ENCODE measurements at places on chromosomes 5 and 9.

GRCh38 chr5:151086192-151086869, 5.5 kb upstream of the TNIP1 start:
- DNase-seq = no peak

GRCh38 chr5:140145818-140146522, 20.2 kb downstream of the IGIP start:
- DNase-seq = peak; percentile 78

- no peak for DNase-seq
These were observed 173.4 kb downstream of the NR3C1 start for GRCh38 chr5:143229896-143230675.

DNA sequence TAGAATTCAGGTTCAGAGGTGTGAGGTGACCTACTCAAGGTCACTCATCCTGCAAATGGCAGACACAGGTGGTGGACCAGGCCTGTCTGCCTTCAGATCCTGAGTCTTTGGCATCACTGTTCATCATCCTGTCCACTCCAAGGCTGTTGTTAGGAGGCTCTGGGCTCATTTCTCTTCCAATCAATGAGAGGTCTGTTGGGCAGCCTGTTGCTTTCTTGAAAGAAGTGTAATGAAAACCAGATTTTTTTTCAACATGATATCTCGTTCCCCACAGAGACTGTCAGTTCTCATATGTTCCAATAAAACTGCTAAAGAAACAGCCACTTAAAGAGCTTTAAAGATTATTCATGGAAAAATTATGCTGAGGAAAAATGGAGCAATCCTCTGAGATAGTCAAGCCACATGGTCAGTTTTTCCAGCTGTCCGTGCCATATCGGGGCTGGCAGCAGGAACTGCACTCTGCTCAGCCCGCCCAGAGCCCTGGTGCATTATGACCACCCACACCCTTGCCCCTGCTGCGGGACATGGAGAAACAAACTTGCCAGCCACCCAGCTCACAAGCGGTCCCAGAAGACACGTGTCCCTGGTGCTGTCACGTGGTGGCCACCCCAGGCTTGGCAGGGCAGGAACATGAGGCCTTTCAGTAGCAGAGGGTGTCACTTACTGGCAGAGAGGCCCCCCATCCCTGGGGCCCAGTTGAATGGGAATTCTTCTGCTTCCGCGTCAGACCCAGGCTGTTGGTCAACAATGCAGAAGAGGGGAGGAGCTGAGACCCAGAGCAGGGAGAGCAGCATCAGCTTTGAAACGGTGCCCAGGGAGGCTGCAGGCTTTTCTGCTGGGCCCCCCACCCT, 63.7 kb upstream of the ANGPTL2 start:
- DNase-seq = peak; percentile 84

GRCh38 chr9:78606001-78606379, 309.1 kb downstream of the PSAT1 start:
- no peak for DNase-seq

DNA sequence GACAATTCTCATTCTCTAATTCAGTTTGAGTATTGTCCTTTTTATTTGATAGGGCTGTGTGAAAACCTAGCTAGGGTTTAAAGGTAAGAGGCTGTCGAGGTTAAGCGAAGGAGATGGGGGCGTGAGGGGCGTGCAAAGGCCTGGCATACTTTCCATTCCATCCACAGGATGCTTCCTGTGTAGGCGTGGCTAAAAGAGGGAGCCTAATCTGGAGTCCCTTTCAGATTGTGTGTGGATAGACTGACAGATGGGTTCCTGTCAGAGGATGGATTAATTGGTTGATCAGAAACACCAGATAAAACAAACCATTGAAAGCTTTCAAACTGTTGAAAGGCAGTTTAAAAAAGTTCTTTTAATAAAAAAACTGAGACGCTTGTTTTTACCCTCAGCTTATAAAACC, 1.1 kb upstream of the ELL2 start:
- DNase-seq = peak; percentile 40

DNA sequence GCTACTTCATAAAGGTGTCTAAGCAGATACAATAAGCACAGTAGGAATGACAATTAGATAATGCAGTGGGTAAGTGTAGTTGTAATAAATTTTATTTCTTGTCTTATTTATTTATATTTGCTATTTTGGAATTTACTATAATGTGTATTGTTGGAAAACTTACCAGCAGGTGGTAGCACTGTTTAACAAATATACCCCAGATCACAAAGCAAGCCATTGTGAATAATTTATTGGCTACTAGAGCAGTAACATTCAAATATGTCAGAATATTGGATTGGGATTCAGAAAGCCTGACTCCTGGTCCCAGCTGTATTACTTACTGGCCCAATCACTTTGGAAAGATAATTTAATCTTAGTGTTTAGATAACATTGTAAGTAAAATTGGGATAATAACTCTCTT, 78.0 kb downstream of the ISOC1 start:
- peak; percentile 15 for DNase-seq

- peak; percentile 12 for DNase-seq
These were observed 617.9 kb upstream of the CDH18 start for GRCh38 chr5:20605732-20606525.

DNA sequence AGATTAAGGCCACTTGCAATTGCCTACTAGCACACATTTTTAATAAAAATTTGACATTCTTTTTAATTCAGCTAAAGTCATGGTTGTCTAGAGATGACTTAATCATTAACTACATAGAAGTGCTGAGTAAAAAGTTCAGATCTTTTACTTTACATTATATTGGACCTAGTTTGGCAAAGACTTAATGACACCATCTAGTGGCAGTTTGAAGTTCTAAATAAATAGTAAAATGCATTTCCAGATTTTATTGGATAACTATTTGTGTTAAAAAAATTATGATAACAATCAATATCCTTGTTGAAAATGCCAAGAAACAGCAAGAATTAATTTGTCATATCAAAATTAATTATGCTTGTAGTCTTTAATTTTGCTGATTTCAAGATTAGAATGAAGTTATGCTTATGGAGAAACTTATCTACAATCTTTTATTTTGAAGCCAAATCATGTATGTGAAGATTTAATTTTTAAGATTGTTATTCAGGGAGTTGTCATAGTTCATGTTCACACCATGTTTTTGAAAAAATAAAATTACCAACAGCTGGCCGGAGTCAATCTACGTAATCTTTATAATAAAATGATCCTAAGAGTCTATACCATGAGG, 69.6 kb upstream of the PJA2 start:
- peak; percentile 30 for DNase-seq

DNA sequence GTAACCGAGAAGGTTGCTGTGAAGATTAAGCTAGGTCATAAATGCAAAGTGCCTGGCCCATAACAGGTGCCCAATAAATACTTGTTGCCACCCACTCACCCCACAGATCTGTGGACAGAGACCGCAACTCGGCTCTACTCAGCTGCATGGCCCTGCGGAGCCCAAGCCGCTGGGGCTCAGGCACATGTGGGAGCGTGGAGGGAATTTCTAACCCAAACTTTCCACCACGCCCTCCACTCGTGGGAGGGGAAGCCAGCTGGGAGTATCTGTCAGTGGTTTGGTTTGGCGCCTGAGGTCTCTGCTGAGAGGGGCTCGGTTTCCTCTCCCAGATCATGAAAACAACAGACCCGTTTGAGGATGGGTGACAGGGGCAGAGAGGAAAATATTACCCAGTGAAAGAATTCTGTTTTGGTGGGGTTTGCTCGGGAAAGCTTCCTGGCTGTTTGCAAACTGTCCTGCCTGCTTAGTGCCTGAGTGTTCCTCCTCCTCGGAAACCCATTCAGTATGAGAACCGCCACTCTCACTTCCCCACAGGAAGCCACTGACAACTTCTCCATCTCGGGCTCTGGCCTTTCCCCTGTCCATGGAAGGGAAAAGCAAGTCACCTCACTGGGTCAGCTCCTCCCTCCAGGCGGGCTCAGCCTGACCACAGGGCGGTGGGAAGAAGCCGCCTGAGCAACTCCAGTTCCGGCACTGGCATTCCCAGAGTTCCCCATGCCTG, 60.1 kb downstream of the RGS3 start:
- DNase-seq = no peak

DNA sequence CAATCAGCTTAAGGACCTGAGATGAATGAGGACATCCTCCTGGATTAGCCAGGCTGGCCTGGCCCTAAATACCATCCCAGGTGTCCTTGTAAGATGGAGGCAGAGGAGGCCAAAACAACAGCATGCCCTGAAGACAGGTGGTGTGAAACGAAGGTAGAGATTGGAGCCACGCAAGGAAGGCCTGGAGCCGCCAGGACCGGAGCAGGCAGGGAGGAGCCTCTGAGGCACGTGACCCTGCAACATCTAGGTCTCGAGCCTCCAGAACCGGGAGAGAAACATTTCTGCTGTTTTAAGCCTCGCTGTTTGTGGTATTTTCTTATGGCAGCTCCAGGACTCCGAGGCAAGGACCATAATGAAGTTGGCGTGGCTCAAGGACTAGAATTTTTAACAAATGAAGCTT, 9.7 kb upstream of the COL5A1 start:
- DNase-seq = no peak

GRCh38 chr9:123401879-123402513, 46.0 kb downstream of the CRB2 start:
- DNase-seq = peak; percentile 56

- no peak for DNase-seq
These were observed 45.3 kb upstream of the ITGA2 start for GRCh38 chr5:52943808-52944207.

DNA sequence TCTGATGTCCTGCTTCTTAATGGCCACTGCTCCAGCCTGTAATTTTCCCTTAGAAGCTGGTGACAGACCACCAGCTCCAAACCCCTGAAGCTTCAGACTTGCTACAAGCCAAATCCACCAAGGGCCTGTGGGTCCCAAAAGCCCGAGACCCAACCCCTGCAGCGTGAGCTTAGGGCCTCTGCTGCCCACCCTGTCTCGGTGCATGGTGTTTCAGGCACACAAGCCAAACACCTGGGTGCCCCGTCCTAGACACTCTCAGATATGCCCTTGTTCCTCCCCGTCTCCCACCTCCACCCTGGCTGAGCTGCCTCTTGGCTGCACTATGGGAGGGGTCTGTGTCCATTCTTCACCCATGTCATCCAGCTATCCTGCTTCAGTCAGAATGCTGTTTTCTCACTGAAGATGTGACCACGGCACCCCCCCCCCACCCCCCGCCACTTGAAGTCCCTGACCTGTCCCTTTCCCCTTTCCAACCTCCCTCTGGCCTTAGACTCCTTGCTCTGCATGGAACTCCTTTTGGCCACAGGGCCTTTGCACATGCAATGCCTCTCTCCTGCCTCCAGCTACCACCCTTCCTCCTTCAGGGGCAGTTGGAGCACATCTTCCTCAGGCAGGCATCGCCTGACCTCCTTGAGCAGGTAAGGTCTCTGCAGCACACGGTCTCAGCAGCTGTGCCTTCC, 55.8 kb downstream of the ZNF354C start:
- no peak for DNase-seq

DNA sequence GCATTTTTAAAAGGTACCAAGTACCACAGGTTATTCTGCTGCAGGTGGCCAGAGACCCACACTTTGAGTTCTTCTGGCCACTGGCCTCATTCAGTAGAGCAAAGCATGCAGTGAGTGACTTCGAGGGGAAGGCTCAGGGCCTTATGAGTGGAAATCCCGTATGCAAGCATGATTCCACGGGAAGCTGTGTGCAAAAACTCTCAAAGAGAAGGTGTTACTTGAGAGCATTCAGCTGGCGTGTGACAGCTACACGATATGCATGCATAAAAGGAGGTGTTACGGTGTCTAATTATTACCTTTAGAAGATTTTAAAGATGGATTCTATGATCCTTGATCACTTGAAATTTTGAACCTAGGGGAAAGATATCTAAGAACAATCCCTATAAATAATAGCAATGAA, 160.3 kb downstream of the ENC1 start:
- DNase-seq = no peak

DNA sequence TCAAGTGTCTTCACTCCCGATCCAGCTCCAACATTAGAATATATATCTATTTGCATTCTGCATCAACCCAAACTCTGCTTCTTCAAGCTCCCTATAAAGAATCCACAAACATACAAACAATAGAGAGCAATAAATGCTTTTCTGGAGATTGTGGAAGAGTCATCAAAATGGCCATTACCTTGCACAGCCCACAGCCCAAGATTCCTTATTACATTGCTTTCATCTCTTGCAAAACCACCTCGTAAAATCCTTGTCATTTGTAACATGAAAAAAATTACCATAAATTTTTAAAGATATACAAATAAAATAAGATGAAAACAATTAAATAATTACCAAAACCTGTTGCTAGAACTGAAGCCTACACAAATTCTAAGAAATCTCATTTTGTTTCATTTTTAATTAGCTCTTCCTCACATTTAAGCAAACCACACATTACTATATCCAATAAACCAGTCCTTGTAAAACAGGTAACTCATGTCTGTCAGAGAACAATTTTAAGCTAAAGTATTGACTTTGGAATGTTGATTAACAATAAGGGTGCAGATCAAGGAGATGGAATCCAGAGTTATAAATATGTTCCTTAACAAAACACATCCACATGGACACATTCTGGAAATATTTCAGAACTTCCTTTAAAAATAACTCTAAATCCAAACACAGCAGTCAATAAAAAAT, 7.1 kb downstream of the SPINK9 start:
- no peak for DNase-seq

- peak; percentile 46 for DNase-seq
These were observed 53.4 kb downstream of the SNX18 start for GRCh38 chr5:54570916-54571315.

DNA sequence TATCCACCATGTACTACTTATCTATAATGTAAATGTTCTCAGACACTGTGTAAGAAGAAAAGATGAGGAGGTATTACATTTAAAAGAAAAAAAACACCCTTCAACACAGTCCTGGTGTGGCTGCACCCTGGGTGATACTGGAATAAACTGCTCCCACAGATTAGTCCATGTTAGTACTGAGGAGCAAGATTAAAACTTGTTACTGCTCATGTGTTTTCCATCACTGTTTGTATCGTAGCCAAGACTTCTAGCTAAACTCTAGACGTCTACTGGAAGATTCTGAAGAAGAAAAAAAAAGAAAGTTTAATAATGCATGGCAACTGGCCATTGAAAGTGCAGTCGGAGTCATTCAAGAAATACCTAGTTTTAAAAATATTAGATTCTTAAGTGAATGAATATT, at the start of gene ASPN:
Gene ASPN, minus strand, starts transcription at position 178 of the 400 bp plus-strand sequence.
- peak; percentile 55 for DNase-seq

GRCh38 chr5:27944471-27944870, 906.1 kb upstream of the CDH9 start:
- no peak for DNase-seq

DNA sequence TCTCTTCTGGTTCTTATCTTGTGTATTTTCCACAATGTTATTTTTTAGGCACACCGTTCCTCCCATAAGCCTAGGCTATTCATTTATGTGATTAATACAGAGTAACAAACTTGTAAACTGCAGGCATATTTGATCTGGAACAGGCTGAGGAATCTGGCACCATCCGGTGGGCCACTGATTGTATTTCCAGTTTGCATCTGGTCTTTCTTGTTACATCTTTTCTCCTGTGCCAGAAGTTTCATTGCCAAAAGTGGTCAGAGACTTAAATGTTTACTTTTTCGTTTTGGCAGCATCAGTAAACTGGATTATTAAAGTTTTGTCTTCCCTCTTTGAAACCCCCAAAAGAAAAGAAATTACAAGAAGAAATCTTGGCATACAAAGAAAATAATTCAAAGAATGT, 17.9 kb upstream of the ZCCHC7 start:
- no peak for DNase-seq

Measured in fibroblast of skin of back (primary cell).